ENCODE measurements at places on chromosomes 4 and X. TPM values are rescaled to one million over a fixed set of nuclear protein-coding genes. Genes with fewer than 3 reads are reported as not detected.

The ARSJ gene
- not detected for total RNA-seq

The ADAM29 gene
- not detected for total RNA-seq

The RPA4 gene
- total RNA-seq = 0.43 TPM

The CTSO gene
- total RNA-seq = 3.5 TPM

The FGFBP1 gene
- total RNA-seq = not detected

The H2BW1 gene
- not detected for total RNA-seq

The RAB9A gene
- total RNA-seq = 6.2 TPM

The FAAH2 gene
- total RNA-seq = 4.2 TPM

The RADX gene
- total RNA-seq = 8.0 TPM

The KIF4A gene
- 32.2 TPM for total RNA-seq

The ERVMER34-1 gene
- not detected for total RNA-seq

The RRH gene
- total RNA-seq = 0.32 TPM

The MAGEA3 gene
- not detected for total RNA-seq

The ATP11C gene
- 12.8 TPM for total RNA-seq

The COX18 gene
- 14.0 TPM for total RNA-seq

The LRAT gene
- total RNA-seq = not detected

All from T-helper 2 cell treated with Interferon-gamma antibody and Interleukin-4, amounts not matched to agents 100 ng/mL and 5 ng/mL, for 36 hours (primary cell).